Activated CD4-positive, alpha-beta T cell treated with anti-CD3 and anti-CD28 coated beads, Interleukin-10, Interleukin-2, amounts not matched to agents 100 ng/mL and 50 ng/mL, durations not matched to agents 16 hours and 8 hours (primary cell): ENCODE measurements at places on chromosomes 16 and 17.

DNA sequence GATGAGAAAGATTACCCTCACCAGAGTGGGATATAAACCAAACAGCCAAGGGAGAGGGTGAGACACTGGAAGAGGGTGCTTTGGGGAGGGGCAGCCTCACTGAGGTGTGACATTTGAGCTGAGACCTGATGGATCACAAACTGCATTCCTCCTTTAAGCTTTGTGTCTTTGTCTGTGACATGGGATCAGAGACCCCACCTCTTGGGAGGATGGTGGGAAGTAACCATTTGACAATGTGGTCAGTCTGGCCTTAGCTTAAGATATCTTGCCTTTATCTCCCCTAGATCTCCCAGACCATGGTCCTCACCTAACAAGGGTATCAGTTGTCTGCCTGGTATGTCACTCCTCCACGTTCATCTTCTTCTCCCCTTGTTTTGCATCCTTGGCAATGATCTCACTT, 163.4 kb downstream of the SHISA9 start:
- no peak for DNase-seq

GRCh38 chr16:898216-898615, 72.6 kb downstream of the LMF1 start:
- DNase-seq: no peak

GRCh38 chr17:17425005-17425404, 51.8 kb upstream of the MED9 start:
- no peak for DNase-seq

DNA sequence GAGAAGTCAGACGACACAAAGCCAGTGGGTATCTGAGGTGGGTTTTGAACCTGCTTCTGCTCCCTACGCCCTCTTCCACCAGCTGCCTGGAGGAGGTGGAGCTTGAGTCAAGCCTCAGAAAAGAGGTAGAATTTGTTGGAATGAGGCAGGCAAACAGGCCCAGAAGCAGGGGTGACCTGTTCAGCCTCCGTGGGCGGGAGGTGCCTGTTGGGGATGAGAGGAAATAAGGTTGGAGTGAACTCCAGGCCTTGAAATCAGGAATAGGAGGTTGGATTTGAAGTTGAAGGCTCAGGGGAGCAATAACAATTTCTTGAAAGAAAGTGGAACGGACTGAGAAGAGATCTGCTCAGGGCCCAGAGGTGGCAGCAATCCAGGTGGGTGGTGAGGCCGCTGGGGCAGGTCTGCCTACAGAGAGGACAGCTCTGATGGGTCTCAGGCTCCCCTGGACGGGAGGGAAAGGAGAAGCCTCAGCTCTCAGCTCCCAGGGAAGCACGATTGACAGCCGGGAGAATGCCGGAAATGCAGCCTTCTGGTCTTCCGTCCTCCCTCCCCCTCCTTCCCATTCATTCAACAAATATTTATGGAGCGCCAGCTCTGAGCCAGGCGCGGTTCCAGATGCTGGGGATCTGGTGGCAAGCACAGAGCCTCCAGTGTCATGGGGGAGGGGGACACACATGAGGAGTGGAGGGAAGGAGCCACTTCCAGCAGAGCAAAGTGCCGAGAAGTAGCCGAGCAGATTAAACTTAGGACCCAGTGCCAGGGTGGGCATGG, 61.9 kb upstream of the CIBAR2 start:
- DNase-seq: no peak

GRCh38 chr17:83081684-83082201, 2.3 kb downstream of the METRNL start:
- DNase-seq: no peak

DNA sequence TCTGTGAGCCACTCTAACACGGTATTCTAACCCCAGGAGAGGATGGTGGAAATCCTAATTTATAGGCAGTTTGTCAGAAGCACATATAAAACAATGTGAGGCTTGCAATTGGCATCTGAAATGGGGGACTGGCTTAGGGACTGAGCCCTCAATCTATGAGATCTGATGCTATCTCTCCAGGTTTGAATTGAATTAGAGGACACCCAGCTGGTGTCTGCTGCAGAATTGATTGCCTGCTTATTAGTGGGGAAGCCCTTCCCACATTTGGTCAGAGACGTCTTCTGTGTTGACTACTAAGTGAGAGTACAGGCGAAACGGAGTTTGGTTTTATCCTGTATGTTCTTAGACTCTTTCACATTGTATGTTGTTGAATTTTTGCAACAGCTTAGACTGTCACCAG, 13.6 kb upstream of the TMIGD1 start:
- DNase-seq: no peak

- no peak for DNase-seq
These were observed 46.9 kb downstream of the SYCE1L start for GRCh38 chr16:77246150-77246549.

DNA sequence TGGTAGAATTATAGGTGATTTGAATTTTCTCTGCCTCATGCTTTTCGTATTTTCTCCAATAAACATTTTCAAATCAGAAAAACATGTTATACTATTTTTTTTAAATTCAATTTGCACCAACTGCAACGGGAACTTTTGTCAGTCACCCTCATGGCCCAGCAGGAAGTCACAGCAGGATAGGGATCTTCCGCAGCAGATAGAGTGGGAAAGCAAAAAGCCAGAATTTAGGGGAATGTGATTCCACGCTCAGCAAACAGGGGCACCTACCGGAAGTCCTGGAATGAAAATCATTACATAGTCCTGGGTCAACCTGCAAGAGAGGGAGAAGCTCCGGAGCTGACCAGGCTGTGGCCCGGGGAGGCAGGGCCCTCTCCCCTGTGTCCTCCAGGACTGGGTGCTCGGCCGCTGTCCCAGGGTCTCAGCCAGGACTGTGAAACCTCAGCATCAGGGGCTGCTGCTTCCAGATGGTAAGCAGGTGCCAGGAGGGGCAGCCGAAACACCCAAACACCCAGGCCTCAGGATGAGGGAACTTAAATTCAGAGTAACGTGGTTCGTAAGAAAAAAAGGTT, 3.9 kb downstream of the SLC47A2 start:
- no peak for DNase-seq

GRCh38 chr16:70741783-70742125, 55.9 kb upstream of the MTSS2 start:
- DNase-seq: no peak

- peak; percentile 42 for DNase-seq
These were observed 63.7 kb upstream of the MRTFB start for GRCh38 chr16:14007450-14007849.

GRCh38 chr17:63349478-63350000, 96.6 kb downstream of the CYB561 start:
- no peak for DNase-seq

DNA sequence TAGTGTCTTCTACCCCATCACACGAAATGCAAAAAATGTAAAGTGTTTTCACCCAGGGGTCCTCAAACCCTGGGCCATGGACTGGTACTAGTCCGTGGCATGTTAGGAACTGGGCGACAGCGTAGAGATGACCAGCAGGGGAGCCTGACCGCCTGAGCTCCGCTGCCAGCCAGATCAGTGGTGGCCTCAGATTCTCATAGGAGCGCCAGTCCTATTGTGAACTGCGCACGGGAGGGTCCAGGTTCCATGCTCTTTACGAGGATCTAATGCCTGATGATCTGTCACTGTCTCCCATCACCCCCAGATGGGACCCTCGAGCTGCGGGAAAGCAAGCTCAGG, 4.5 kb downstream of the SCARF1 start:
- no peak for DNase-seq

DNA sequence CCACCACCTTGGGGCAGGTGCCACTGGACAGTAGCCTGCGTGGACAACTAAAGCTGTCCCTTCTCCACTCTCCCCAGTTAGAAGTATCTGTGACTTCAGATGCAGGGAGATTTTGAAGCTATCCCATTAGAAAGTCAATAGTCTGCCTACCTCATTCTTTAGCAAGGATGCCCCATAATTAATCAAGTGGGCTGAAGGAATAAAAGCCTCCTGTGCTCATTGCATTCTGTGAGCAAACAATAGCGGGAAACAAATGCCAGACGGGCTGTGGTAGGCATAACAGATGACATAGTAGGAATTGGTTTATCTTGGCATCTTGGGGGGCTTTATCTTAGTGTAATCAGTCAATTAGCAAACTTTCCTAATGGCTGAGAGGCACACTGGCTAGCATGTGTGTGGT, 96.7 kb upstream of the HSBP1 start:
- DNase-seq: no peak

- no peak for DNase-seq
These were observed 132.1 kb downstream of the HS3ST4 start for GRCh38 chr16:25823891-25824290.

DNA sequence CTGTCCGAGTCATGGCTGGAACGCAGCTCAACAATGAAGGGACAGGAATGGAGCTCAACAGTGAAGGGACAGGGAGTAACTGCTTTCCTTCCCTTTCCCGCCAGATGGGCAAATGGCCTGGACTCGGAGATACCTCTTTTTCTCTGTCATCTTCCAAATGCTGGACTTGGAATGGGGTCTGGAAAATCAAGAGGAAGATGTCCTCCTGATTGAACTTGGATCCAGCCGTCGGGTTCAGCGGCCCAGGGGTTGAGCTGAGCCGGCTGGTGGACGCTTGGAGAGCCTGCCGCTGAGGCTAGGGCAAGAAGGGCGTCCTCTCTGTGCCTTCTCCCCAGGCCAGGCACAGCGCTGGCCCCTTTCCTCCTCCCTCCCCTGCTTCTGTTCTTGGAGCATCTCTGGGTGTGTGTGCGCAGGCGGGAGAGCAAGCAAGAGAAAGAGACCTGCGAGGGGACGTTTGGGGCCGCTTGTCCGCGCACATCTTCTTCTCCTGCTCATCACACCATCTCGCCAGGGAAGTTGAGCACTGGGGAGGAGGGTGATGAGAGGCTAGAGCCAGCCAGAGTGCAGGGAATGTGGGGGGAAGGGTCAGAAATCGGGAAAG, 6.6 kb downstream of the NEUROD2 start:
- no peak for DNase-seq

DNA sequence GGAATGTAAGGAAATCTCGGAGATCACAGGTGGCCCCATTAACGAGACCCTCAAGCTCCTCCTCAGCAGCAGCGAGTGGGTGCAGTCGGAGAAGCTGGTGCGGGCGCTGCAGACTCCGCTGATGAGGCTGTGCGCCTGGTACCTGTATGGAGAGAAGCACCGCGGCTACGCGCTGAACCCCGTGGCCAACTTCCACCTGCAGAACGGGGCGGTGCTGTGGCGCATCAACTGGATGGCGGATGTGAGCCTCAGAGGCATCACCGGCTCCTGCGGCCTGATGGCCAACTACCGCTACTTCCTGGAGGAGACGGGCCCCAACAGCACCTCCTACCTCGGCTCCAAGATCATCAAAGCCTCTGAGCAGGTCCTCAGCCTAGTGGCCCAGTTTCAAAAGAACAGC, 16.2 kb downstream of the MLYCD start:
- no peak for DNase-seq

GRCh38 chr16:84829168-84829965, 9.6 kb downstream of the CRISPLD2 start:
- no peak for DNase-seq

DNA sequence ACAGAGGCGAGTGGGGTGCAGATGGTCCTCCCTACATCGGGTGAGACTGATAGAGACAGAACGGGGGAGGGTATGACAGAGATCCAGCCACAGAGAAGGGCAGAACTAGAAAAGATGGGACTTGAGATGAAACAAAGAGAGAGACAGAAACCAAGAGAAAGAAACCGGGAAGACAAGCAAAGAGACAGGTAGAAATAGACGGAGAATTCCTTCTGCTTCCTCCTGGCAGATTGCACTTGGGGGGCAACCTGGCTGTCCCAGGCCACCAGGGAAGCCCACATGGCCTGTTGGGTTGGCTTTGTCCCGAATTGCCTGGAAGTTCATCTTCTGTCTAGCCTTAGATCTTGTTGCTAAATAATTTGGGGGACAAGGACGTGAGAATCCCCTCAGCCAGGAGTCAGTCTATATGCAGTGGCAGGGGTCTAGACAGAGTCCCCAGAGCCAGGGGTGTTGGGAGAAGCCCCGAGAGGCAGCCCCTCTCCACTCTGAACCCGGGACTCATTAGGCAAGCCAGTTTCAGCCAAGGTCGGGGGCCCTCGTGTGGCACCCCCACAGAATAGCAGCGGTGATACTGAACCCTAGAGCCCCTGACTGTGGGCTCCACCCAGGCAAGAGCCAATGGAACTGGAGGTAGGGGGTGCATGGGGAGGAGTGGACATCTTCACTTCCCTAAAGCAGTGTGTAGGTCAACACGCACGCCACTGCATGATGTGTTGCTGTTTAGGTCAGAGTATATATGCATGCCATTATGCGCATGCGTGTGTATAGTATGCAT, 627 bp upstream of the TSPOAP1 start:
- peak; percentile 98 for DNase-seq

GRCh38 chr17:57120814-57121213, 35.8 kb downstream of the AKAP1 start:
- no peak for DNase-seq

- DNase-seq: no peak
These were observed 3.2 kb downstream of the FCSK start for GRCh38 chr16:70457446-70458166.

DNA sequence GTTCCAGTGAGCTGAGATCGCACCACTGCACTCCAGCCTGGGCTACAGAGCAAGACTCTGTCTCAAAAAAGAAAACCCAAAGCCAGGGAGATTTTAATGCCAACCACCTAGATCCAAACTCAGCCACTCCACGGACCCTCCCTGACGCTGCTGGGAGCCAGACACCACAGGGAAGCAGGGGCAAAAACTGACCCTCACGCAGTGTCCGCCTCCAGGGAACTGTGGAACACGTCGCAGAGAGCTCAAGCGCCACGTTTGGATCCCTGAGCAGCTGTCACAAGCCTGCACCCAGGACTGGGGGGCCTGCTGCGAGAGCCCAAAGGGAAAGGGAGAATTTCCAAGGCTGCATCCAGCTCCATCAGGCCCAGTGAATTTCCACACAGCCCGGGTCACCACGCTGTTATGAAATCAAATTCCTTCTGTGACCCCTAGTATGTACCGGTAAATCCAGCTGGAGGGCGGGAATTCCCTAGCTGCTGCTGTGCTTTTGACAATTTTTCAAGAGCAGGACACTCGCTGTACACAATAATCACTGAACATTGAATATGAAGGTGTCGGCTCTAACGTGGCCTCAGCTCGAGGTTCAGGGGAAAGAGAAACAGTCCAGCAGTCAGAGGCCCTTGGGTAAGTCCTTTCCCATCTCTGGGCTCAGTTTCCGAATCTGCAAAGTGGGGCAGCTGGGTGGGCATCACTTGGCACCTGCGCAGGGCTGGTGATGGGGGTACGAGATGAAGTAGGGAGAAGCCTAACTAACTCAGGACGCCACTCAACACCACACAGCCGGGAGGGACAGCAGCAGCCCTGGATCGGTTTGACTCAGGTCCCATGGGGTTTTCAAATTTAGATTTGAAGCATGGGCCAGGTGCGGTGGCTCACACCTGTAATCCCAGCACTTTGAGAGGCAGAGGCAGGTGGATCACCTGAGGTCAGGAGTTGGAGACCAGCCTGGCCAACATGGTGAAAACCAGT, 8.6 kb downstream of the CARHSP1 start:
- no peak for DNase-seq

- DNase-seq: no peak
These were observed 7.6 kb downstream of the SNRNP25 start for GRCh38 chr16:60929-61878.

- DNase-seq: peak; percentile 79
These were observed 6.1 kb downstream of the DNAI2 start for GRCh38 chr17:74280093-74280513.
